ENCODE measurements at places on chromosomes 1 and 21.

GRCh38 chr1:243705585-243705984 is 144.5 kb downstream of the AKT3 start:
- no peak for DNase-seq

DNA sequence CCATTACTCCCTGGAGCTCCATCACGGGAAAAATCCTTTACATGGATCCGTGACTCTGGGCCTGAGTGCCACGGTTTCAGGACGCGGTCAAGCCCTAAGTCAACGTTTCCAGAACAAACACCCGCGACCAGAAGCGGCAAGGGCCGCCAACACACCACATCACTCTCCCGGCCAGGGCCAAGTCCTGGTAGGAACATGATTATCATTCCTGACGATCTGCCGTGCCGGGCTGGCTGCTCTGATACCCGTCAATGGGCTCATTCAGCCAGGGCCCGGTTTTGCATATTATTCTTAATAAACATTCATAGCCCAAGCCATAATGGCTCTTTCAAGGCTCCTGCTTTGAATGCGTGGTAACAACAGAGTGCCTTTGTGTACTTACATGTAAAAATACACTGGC is 44.6 kb upstream of the SIM2 start:
- no peak for DNase-seq

DNA sequence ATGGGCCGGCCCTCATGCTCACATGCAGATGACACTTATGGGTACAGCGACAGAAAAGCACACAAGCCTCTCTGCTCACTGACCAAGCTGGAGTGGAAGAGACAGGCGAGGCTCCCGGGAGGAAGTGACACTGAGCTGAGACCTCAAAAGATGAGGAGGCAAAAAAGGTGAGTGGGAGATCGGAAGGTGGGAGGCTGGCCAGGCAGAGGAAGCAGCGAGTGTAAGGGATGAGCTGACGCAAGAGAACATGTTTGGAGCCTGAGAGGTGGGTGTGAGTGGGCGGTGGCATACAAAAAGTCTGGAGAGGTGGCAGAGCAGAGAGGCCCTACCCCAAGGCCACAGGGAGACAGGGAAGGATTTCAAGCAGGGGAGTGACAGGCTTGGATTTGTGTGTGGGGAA is 18.2 kb upstream of the CDCP2 start:
- DNase-seq = no peak

- no peak for DNase-seq
Measured at GRCh38 chr1:220873868-220874655, 5.2 kb upstream of the HLX start.

DNA sequence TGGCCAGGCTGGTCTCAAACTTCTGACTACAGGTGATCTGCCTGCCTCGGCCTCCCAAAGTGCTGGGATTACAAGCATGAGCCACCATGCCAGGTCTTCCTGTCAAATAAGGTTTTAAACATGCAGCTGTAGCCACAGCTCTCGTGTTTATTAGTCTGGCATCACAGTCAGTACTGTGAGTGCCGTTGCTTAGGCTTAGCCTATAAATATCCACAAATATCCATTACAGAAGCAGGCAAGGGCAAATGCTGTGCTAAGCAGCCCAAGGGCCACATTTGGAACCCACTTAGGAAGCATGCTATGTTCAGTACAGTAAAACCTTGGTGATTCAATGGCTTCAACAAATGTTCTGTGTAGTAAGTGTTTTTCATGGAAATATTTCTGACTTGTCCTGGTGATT is 75.9 kb downstream of the KIF1B start:
- DNase-seq = no peak

DNA sequence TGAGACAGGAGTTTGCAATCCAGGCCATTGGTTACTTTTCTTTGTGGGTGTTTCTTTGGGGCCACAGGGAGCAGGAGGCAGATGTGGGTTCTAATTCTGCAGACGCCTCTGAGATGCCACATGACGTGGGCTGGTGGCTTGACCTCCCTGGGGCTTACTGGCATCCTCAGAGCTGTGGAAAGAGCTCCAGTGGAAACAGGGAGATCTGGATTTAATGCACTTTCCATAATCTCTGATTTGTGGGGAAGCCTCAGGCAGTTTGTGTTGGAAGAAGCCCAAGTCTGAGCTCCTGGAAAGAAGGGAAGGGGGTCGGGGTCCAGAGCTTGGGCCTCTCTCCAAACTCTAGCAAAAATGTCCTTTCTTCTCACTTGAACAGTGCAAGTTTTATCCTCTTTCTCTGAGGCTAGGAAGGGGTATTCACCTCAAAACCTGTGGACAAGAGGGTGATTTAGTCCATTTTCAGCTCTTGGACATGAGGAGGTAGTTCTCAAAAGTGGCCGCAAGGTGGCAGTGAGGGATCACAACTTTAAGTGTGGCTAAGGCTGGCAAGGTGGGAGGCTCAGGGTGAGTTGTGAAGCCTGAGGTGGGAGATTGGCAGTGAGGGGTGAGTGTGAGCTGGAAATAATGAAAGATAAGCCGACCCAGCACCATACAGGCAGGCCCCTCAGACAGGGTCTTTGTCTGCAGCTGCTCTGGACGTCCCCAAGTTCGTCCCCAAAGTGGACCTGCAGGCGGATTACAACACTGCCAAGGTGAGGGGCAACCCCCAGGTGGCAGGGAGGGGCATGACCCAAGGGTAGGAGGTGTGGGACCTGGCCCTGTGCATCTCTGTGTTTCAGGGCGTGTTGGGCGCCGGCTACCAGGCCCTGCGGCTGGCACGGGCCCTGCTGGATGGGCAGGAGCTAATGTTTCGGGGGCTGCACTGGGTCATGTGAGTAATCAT is 9.2 kb downstream of the IKBKE start:
- DNase-seq = peak; percentile 44

GRCh38 chr1:214791961-214792360 is 189.0 kb downstream of the CENPF start:
- DNase-seq = no peak

DNA sequence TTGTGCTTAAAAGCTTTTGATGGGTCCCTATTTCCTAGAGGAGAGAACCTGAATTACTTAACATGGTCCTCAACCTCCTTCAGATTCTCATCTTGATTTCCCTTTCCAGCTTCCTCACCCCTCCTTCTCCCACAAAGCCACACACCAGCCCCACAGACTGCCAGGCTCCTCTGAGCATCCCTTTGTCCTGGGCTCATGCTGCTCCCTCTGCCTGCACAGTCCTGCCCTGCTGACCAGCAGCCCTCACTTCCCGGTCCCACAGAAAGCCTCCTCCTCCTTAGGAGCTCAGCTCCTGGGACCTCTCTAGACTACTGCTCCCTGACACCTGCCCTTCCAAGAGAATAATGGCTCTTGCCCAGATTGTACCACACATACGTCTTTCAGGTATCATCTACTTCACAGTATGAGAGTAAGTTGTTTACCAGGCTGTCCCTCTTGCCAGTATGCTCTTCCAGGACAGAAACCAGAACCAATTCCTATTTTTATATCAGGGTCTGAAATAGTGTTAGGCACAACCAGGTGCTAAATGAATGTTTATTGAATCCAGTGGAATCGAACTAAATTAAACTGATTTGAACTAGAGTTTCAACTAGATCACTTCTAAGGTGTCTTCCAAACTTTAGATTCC is 373.4 kb downstream of the LMX1A start:
- no peak for DNase-seq

- no peak for DNase-seq
Measured at GRCh38 chr1:191620883-191621282, 537.4 kb upstream of the RGS18 start.

GRCh38 chr1:178155481-178156255 is 61.8 kb downstream of the RASAL2 start:
- no peak for DNase-seq

DNA sequence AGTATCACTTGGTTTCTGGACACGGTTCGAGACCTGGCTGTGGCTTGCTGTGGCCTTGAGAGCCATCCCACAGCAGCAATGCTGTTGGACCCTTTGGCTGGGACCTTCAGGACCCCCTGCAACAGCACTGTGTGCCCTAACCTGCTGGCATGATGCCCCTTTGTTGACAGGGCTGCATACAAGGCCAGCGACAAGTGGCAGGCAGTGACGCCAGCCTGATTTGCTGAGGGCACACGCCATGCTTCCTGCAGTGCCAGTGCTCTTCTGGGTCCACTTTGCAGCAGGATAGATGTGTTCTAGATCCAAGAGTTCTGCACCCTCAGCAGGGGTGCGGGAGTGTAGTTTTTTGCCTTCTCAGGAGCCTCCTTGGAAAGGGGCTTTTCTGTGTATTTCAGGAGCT is 32.8 kb downstream of the COQ8A start:
- no peak for DNase-seq

DNA sequence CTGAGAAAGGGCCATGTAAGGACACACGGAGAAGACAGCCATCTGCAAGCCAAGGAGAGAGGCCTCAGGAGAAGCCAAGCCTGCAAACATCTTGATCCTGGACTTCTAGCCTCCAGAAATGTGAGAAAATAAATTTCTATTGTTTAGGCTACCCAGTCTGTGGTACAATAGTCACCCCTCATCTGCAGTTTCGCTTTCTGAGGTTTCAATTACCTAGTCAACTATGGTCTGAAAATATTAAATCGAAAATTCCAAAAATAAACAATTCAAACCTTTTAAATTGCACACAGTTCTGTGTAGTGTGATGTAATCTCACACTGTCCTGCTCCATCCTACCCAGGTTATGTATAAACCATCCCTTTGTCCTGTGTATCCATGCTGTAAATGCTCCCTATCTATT is 52.6 kb downstream of the ZNF644 start:
- DNase-seq = no peak

- DNase-seq = no peak
Measured at GRCh38 chr1:76871355-76871974, 4.2 kb downstream of the ST6GALNAC5 start.

DNA sequence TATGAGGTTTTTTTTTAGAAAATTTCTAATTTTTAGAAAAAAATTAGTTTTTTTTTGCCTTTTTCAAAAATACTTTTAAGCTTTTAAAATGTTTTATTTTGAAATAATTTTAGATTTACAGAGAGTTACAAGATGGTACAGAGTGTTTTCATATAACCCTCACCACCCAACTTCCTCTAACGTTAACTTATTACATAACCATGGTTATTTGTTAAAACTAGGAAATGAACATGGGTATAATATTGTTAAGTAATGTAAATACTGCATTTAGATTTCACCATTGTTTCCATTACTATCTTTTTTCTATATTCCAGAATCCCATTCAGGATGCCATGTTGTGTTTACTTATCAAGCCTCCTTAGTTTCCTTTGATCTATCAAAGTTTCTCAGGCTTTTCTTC is 45.2 kb upstream of the ST6GALNAC3 start:
- no peak for DNase-seq

DNA sequence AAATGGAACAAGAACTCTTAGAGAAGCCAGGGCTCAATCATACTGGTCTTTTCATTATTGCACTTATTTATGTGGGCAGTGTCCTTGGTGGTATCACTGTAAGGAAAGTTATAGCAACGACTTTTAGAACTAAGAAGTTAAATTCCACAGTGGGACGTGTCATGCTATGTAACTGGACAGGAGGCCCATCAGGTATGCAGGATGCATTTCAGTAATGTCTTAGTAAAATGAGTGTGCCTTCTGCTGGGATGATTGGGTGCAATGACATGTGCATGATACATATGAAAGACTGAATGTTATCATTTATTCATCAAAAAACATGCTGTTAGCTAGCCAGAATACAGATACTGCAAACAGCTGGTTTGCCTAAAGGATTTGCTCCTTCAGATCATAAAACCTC is 6.9 kb upstream of the ATP1B1 start:
- DNase-seq = no peak

DNA sequence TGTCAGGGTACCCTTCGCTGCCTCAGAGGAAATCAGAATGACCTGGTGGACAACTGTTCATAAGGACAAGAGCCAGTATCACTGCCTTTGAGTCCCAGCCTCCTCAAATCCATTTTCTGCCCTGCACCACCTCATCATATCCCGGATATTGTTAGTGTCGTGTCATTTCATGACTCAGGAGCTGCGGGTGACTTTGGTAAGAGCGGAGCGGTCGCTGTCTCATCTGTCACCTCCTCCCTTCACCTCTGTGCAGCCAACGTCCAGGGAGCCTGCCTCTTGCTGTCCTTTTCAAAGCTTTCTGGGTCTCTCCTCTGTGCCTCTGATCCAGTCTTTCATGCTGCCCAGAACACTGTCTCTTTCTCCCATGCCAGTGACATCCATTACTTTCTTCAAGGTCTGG is 7.0 kb upstream of the C1orf198 start:
- DNase-seq = no peak

- no peak for DNase-seq
Measured at GRCh38 chr1:21914880-21915640, 22.1 kb downstream of the HSPG2 start.

DNA sequence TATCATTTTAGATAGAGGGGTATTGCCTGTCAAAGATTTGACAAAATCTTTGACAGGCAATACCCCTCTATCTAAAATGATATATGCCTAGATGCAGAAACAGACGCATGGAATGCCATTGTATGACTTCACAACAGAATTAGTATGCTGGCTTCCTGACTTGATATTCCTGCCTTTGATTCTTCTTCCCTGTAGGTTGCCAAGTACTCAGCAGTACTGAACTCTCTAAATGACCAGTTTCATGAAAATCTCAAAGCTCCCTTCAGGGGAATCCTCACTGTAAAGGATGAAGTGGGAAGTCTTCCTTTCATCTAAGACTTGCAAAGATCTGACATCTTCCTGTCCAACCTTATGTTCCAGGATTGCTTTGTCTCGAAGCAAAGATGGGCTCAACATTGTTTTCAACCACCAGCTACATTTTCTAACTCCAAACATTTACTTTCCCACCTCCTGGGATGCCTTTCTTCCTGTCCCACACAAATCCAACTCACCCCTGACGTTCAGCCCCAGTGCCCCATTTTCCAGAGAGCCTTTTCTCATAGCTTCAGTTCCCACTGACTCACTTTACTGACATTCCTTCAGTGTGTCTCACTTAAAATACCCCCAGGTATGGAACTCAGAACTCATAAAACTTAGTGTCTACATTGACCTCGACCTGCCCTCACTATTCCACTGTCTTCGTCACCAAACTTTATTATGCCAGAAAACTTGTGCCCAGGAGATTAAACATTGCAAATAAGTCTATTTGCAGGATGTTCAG is 67.3 kb upstream of the KCNJ6 start:
- DNase-seq = no peak

GRCh38 chr1:103230061-103230460 is 121.7 kb upstream of the COL11A1 start:
- DNase-seq = no peak

GRCh38 chr1:181259026-181259745 is 170.7 kb downstream of the IER5 start:
- no peak for DNase-seq

DNA sequence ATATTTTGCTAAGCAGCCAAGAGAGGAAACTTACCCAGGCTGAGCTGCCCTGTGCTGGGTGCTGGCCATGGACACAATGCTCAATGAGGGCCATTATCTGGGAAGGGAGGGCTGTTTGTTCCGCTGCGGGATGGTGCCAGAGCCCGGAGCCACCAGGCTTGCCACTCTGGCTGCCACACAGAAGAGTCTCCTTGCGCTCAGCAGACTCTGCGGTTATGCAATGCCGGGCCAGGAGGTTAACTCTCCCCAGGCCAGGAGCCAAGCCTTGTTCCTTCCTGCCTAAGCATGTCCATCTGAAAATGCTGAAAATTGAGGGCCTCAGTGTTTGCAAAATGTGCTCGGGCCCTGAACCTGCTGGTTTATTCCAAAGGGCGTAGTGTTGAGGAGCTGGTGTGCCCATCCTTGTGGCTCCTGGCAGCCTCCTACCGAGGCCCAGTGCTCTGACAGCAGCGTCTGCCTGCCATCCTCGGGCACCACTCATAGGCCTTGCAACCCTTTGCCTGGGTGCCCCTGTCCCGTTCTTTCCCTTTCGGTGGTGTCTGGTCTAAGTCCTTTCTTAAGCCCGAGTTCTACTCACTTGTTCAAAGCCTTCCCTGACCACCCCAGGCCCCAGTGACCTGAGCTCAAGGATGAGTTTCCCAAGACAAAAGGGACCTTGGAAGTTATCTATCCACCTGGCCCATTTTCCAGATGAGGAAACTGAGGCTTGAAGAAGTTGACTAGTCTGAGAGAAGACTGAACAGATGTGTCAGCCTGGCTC is 133.8 kb upstream of the EDN2 start:
- no peak for DNase-seq
